NCI-H187 treated with DMSO at 0.1 percent for 48 hours (cell line): ENCODE measurements at places on chromosomes 3 and 15.

DNA sequence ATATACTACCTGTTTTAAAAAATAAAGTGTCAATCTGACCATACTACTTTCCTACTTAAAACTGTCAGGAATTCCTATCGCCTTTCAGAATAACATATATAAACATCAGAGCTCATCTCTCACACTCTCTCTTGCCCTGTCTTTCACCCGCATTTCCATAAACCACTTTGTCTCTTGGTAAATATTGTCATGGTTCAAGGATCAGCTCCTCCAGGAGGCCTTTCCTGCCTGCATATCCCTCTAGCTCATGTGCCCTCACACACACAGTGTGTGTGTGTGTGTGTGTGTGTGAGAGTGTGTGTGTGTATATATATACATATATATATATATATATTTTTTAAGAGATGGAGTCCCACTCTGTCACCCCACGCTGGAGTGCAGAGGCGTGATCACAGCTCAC, 6.7 kb downstream of the SUMF1 start:
- no peak for DNase-seq

DNA sequence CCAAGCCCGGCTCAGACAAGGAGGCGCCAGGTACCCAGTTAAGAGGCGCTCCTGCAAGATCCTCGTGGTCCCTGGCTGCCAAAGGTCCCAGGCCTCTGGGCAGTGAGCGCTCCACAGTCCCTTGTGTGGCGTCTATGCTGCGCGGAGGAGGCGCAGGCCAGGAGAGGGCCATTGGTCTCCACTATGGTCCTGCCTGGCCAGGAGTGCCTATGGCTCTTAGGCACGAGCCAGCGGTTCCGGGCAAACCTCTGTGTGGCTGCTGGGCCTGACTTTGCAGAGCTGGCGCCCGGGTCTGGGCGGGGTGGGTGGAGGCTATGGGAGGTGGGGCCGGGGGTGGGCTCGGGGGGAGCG, 660 bp upstream of the ADAMTSL3 start:
- DNase-seq: no peak

- no peak for DNase-seq
Measured at GRCh38 chr15:73684581-73685455, 635 bp downstream of the CD276 start.

GRCh38 chr3:172876297-172876696, 125.8 kb downstream of the ECT2 start:
- no peak for DNase-seq

GRCh38 chr3:161020256-161020655, 84.9 kb downstream of the B3GALNT1 start:
- DNase-seq: no peak

DNA sequence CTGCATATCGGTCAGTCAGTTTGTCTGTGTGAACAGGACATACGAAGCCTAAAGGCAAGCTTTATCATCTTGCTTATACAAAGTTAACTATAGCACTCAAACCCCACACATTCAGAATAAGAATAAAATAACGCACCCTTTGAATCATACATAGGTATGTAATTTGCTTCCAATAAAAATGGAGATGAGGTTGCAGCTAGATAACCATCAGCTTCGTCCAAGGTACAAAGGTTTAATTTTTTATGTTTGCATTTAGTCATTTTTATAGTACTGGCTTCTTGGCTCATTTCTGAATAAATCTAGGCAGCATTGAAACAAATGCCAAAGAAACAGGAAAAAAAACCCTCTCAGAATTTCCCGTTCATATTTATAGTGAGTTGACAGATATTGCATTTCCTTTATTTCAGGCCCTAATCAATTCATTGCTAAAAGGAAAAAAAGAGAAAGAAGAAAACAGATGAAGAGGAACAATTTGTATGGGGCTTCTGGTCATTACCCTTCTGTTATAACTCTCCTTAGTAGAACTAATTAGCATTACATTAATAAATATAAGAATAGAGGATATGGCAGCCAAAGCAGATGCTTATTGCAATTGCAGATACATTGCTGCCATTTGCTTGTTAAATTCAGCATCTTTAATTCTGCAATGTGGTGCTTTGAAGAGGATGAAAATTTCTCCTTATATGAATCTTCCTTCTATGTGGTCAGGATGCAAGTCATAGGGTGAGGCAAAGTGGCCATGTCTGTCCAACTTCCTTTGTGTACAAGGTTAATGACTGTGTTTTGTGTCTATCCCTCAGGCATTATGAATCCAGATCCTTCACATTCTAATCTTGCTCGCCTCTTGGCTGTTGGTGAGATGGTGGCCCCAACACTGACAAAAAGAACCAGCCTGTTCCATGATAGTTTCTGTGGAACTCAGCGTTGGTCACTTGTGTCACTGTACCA, 550.0 kb downstream of the AGBL1 start:
- no peak for DNase-seq

- no peak for DNase-seq
Measured at GRCh38 chr3:172938788-172939187, 188.3 kb downstream of the ECT2 start.

DNA sequence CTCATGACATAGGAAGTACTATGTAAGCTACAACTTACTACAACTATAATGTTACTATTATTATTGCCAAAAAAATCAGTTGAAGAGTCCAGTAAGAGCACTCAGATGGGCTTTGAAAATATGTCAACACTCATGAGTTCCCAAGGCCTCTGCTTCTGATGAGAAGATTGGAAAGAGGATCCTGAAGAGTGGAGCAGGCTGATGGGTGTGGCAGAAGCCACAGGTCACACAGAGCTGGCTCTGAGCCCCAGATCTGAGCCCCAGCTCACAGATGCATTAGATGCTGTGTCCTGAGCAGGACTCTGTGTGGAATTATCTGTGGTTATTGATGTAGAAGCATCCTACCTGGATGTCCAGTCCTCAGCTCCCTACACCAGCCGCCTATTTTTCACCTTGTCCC, 65.6 kb downstream of the SPSB4 start:
- no peak for DNase-seq

DNA sequence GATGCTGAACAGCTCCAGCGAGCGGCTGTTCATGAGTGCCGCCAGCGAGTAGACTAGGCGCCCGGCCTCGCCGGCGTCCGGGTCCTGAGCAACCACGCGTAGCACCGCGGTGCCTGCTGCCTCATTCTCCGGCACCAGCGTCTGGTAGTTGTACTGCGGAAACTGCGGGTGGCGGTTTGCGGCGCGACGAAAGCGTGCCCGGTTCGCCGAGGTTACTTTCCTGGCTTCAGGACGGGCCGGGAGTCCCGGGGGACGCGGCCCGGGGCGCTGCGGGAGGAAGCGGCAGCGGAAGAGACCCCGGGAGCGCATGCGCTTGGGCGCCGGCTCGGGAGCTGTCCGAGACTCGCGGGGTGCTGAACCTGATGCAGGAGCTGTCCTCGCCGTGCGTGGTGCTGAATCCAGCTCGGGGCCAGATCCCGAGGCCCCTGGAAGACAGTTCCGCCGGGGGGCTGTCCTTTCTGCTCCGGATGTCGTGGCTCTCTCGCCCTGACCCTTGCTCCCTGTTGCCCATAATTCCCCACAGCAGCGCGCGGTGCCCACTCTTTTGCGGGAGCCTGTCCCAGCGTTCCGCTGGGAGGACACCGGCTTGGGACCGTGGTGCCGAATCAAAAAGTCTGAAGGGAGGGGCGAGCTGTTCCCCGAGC, 1.1 kb downstream of the CELSR3 start:
- no peak for DNase-seq

DNA sequence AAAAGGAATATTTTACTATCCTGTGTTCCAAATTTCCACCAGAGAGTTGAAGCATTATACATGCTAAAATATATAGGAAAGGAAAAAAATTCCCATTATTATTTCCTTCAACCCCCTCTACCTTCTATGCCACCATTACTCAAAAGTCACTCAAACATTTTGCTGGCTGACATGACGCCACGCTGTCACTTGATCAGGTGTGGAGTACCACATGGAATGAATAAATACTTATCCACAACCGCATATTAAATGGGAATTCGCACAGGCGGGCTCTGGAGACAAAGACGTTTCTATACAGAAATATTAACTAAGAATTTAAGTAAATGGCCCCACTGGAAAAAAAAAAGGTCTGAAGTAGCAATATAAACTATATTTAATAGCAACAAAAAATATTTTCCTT, 266.4 kb downstream of the FOXP1 start:
- DNase-seq: no peak

GRCh38 chr15:95898761-95899160, 431.7 kb upstream of the NR2F2 start:
- DNase-seq: no peak

DNA sequence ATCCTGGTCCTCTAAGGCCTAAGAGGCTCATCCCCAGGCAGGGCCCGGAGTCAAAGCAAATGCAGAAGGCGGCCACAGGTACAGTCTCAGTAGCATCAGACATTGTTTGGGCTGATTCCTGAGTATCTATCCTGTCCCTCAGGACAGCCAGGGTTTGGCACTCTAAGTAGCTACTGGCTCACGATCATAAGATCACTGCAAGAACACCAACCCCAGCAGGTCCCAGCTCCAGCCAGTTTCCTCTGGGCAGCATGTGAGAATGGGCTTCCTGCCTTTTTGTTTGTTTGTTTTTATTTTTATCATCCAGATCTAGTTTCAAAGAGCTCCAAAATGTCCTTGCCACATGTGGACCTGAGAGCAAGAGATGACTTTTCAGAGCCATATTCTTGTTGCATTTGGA, 32.7 kb downstream of the LRRFIP2 start:
- DNase-seq: no peak

- DNase-seq: no peak
Measured at GRCh38 chr3:99646107-99646435, 7.7 kb downstream of the COL8A1 start.

DNA sequence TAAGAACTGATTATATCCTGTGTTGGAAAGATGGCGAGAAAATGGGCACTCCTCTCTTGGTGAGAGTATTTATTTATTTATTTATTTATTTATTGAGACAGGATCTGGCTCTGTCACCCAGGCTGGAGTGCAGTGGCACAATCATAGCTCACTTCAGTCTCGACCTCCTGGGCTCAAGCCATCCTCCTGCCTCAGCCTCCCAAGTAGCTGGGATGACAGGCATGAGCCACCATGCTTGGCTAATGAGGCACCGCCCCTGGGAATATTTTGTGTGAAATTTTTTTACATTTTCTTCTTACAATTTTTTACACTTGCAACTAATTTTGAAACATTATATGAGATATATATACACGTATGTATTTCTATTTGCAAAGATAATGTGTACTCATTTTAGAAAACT, 150.5 kb upstream of the PRR20G start:
- DNase-seq: no peak

DNA sequence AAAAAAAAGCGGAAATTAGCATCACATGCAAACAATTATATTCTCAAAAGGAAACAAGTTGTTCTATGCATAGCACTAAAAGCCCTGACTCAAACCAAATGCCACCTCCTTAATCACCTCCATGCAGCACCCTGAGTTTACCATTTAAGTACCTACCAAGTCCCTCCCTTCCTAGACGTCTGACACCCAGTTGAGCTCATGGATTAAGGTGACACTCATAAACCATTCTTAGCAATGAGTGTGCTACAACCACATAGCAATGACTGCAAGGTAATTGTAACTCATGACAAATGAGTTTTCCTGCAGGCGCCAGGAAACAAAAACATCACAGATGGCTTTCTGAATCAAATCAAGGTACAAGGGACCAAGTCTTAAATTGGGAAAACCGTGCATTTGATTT, 32.0 kb downstream of the WWTR1 start:
- DNase-seq: no peak

GRCh38 chr3:186849374-186849975, 7.0 kb downstream of the ADIPOQ start:
- no peak for DNase-seq

GRCh38 chr3:174333640-174334039, 525.5 kb upstream of the NAALADL2 start:
- DNase-seq: no peak

- DNase-seq: no peak
Measured at GRCh38 chr3:111604119-111604518, 9.0 kb upstream of the ZBED2 start.

GRCh38 chr15:100947760-100948429, 28.7 kb downstream of the LRRK1 start:
- DNase-seq: no peak

- no peak for DNase-seq
Measured at GRCh38 chr15:63678393-63678792, 81.2 kb downstream of the FBXL22 start.

- DNase-seq: no peak
Measured at GRCh38 chr3:76039431-76039830, 254.1 kb upstream of the ZNF717 start.

DNA sequence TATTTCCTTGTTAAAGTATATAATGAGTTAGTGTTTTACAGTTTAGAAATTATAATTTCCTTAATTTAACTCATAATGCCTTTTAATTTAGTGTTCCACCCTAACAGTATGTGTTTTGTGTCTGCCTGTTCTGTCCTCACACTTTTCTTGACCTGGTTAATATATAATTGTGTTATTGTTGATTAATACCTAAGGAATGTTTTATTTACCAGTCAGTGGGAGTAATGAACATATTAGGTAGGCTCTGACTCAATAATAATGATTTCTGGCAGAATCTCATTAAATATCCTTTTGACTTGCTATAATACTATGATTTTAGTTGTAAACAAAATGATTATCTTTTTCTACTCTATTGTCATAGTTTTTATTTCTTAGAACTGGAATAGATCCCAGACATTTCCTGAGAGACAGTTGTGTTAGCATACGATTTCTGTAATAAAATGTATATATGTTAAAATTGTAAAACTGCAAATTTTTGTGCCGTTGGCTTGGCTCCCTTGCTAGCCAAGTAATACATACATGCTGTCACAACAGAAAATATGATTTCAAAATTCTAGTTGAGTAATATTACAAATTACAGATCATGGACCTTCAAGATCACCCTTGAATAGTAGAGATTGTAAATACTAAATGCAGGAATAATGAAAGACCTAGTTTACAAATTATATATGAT, 51.9 kb downstream of the RASA2 start:
- DNase-seq: no peak

GRCh38 chr15:31516440-31516839, 189.8 kb downstream of the KLF13 start:
- DNase-seq: no peak

DNA sequence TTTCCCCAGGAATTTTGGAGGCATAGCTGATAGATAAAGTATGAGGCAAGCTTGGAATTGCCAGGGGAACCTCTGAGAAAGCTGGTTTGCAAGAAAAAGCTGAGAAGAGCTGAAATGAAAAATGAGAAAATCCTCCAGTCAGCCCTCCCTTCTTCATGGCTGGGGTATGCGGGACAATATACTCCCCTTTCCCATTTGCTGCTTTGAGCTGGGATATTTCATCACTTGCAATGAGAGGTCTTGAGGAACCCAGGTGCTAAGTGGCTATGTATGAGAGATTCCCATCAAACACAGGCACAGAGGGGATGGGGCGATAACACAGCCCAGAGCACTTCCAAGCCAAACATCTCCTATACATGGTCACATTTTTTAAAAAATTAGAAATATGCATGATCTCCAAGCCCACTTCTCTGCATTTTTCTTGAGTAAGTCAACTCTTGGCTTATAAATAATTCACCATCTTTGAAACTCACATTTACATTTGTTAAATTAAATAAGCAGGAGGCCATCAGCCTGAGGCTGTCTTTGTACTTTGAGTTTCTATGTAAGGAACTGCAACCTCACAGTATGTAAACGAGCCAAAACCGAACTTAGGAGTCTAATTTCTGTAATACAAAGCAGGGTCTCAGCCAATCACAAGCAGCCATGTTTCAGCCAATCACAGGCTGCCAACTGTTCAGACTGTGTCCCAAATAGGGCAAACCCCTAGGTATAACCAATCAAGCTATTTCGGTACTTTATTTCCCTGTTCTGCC, 983.6 kb upstream of the NR2F2 start:
- DNase-seq: no peak

- DNase-seq: no peak
Measured at GRCh38 chr3:67647390-67647878, 7.0 kb downstream of the SUCLG2 start.

GRCh38 chr15:74174958-74175253, 1.4 kb downstream of the ISLR start:
- DNase-seq: no peak
